ENCODE measurements at places on chromosomes 3 and 15.

- no peak for DNase-seq
These were observed 57.6 kb downstream of the FRMD4B start for GRCh38 chr3:69328103-69328962.

- DNase-seq: no peak
These were observed 45.2 kb downstream of the ITGA11 start for GRCh38 chr15:68386587-68387288.

DNA sequence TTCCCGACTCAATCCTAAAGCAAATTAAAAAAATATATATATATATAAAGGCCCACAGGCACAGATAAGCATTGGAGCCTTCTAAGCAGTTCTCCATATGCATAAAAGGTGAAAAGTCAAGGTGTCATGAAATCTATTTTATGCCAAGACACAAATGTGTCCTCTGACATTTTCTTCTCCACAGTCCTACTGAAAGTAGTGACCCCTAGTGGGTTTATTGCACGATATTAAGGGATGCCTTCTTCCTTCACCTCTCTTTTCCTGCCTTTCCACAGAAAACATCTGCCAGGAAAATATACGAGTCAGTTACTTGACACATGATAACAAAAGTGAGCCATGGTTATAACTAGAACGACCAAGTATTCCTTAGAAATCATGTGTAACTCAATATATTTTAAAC lies 303.2 kb downstream of the TIGIT start:
- no peak for DNase-seq

- DNase-seq: no peak
These were observed 12.8 kb downstream of the CHST2 start for GRCh38 chr3:143132246-143132980.

DNA sequence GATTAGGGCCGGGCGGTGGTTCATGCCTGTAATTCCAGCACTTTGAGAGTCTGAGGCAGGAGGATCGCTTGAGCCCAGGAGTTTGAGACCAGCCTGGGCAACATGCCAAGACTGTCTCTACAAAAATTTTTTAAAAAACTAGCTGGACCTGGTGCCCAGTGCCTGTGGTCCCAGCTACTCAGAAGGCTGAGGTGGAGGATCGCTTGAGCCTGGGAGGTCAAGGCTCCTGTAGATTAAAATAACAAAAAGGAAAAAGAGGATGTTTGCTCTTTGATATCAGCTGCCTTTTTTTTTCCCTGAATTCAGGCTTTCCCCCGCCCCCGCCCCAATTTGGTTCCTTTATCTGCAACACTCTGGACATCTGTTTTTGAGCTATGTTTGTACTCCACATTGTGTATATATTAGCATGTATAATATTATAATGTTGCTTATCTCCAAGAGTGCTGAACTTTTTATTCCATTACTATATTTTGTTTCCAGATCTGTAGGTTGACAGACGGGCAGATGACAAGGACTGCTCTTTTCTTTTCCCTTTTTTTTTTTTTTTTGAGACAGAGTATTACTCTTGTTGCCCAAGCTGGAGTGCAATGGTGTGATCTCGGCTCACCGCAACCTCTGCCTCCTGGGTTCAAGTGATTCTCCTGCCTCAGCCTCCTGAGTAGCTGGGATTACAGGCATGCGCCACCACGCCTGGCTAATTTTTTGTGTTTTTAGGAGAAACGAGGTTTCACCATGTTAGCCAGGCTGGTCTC lies 4.6 kb downstream of the SNAP23 start:
- no peak for DNase-seq

DNA sequence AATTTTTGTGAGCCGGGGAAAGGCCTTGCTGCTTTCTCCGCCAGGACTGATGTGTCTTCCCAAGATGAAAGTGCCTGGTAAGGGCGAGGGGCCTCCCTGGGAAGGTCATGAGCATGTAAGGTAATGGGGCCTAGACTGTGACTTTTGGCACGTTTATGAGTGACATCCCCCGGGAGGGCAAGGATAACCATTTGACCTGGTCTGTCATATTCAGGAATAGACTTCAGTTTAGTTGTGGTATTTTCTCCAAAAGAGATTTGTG lies 631 bp upstream of the CNBP start:
- peak; percentile 41 for DNase-seq

- DNase-seq: peak; percentile 51
These were observed 790 bp downstream of the DUT start for GRCh38 chr15:48331796-48332641.

DNA sequence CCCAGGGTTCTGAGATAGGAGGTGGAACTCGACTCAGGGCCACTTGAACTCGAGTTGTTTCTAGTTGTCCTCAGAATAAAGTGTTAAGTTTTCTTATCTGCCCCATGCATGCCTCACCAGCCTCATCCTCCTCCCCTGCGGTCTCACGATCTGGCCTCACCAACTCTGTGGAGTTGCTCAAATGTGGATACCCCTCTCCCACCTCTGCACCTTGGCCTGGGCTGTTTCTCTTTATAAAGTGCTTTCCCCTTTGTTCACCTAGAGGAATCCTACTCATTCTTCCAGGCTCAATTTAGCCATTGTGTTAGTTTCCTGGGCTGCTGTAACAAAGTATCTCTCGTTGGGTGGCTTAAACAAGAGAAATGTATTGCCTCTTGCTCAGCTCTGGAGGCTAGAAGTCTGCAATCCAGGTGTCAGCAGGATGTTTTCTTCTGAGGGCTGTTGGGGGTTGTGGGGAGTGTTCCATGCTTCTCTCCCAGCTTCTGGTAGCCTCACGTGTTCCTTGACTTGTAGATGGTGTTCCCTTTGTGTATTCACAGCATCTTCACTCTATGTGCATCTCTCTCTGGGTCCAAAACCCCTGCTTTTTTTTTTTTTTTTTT lies 100.7 kb downstream of the MEX3B start:
- DNase-seq: no peak

DNA sequence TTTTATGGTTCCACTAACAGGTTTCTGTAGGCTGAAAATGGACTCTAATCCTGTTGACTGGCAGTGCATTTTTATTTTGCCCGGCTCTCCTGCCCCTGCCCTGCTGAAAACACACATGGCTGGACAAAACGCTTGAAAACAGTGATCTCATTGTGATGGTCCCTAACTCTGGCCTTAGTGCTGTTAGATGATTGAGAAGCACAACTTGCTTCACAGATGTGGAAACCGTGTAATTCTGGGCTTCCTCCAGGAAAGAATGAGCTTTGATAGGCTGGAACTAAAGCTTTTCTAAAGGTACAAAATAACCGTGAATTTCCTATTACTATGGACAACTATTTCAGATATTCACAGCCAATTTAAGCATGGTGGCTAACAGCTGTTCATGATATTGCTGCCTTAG lies 121.4 kb downstream of the VGLL3 start:
- DNase-seq: peak; percentile 37

GRCh38 chr3:49157289-49157688 lies 8.8 kb downstream of the CCDC71 start:
- DNase-seq: no peak

GRCh38 chr3:193095366-193095765 lies 145.7 kb upstream of the PLAAT1 start:
- no peak for DNase-seq

GRCh38 chr3:73291541-73291940 lies 230.1 kb downstream of the EBLN2 start:
- no peak for DNase-seq

DNA sequence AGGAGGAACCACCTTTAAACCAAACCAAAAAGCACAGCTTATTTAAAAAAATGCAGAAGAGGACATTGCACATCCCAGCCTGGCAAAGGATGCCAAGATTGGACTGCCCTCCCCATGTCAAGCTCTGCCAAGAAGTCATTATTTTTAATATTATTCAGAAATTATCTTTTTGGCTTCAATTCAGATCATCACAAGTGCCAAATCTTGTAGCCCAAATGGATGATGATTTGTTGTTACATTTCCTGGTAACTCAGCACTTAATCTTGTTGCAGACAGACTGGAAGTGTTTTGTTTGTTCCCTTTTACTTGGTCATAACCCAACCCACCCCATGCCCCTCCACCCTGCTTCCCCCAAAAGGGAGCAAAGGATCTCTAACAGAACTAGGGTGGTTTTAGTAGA lies 28.1 kb upstream of the LXN start:
- no peak for DNase-seq

DNA sequence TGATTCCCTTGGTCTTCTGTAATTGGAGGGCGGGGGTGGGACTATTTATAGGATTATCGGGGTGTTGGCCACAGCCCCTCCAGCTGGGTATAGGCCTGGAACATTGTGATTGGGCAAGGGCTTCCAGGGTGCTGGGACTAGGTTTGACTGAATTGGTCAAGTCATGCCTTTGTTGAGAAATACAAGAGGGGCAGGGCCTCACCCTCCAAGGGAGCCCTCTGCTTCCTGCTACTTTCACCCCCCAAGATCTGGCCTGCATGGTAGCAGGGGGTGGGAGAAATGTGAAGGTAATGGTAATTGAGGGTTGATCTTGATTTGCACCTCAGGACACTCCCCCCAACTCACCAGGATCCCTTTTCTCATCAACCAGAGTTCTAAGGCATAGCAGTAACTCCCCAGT lies 25.2 kb downstream of the TRIM71 start:
- DNase-seq: no peak

DNA sequence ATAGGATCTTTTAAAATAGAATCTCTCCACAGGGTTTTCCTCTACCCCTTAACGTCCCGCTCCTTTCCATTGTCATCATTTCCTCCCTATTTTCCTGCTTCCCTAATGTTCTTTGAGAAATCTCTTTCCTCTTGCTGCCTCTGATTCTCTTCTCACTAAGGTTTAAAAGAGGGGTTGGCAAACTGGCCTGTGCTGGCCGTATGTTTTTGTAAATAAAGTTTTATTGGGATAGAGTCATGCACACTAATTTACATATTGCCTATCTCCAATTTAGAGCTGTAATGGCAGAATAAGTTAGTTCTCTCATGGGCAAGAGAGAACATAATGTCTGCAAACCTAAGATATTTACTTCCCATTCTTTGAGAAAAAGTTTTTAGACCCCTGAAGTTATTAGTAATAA lies 25.0 kb downstream of the MRPL3 start:
- no peak for DNase-seq

DNA sequence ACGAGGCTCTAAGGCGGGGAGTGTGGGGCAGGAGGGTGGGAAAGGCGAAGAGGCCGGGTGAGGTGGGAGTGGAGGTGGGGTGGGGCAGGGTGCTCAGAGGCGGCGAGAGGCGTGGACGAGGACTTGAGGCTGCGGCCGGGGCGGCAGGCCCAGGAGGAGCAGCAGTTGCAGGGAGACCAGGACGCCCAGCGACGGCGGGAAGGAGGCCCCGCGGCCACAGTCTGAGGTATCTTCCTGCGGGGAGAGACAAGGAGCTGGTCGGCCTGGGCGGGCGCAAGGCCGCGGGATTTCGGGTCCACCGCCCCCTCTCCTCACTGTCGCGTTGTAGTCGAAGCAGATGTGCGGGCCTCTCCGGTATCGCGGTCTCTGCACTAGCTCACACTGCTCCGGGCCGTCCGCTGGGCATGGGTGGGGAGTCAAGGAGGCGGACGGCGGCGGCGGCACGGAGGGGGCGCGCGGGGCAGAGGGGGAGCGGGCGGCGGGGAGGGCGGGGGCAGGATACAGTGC lies 5.3 kb upstream of the TMEM115 start:
- DNase-seq: no peak

DNA sequence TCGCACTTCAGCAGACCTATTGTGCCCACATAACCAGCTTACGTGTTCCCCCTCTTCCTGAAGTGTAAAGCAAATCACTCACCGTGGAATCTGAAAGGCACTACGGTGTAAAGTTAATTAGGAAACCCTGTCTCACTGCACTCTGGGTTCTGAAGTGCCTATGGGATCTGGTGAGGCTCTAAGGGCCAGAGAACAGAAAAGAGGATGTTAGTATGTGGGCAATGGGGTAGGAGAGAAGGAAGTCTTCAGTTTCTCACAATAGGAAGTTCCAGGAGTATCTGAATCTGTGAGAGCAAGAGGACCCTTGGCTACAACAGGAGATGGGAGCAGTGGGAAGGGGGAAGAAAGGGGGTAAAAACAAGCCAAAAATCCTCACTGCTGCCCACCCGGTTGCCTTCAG lies 71.4 kb downstream of the ITGB5 start:
- DNase-seq: no peak

DNA sequence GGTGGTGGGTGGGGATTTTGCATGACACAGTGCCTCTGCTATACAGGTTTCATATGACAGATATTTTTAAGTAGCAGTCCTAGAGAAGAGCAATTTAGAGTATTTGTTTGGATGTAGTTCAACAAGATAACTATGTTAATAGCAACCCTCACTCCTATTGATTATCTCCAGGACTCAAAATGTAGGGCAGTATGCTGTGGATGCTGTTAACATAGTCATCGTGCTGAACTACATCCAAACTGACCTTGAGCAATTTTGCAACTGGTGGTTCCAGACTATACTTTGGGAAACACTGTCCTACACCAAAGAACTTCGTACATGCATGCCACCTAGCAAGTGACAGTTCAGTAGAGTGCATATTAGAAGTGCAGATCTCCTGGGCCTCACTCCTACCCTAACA lies 117.6 kb downstream of the IL5RA start:
- DNase-seq: no peak

- DNase-seq: no peak
These were observed 292.7 kb upstream of the PROK2 start for GRCh38 chr3:72077473-72078259.

- peak; percentile 69 for DNase-seq
These were observed 365.6 kb downstream of the MAGI1 start for GRCh38 chr3:65672871-65673815.

GRCh38 chr15:66942649-66943390 lies 122.6 kb upstream of the SMAD3 start:
- no peak for DNase-seq

DNA sequence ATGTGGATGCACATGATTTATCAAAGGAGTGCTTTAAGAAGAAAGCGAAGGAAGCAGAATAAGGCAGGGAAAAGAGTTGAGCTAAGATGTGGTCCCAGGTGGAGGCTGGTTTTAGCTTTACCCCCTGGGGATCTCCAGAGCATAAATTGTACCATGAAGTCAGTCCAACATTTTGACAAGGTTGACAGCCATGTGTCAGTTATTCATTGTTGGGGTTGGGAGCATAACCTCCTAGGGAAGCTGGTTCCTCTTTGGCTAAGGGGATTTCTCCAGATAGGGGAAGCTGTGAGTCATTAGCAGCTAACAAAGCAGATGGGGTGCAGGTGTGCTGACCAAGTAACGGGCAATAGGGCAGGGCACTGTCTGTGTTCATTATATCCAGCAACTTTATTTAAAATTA lies 123.7 kb upstream of the IGSF10 start:
- no peak for DNase-seq

GRCh38 chr3:141851411-141851810 lies 25.0 kb upstream of the ATP1B3 start:
- no peak for DNase-seq

DNA sequence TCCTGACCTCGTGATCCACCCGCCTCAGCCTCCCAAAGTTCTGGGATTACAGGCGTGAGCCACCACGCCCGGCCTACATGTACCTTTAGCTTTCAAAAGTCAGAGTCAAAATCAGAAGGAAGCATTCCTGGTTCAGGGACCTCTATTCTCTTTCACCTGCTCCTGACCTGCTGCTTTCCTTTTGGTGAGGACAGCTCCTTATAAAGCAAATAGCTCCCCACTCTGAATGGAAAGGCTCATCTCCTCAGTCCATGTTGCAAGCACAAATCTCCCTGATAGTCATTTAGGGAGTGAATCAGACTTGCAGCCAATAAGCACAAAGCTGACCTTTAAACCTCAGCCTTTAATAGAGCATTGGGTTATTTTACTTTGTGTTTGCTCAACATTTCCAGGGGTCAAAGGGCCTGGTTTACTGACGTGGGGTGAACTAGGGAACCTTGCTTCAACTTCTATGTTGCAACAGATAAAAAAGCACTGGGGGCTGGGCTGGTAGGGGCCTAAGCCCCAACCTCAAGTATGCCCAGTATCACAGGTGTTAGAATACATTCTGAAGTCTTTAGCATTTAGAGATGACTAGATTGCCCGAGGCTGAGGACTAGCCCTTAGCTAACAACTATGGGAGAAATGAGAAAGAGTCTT lies 43.1 kb downstream of the THRB start:
- no peak for DNase-seq

All from pons (tissue), 1 donor.